Liver (tissue), 10 donors: ENCODE measurements at places on chromosomes 1 and 21. TPM values are rescaled to one million over a fixed set of nuclear protein-coding genes. Genes with fewer than 3 reads are reported as not detected.

The SLC1A7 gene
- total RNA-seq = 0.28 TPM

The AGMAT gene
- 33.3 TPM for total RNA-seq

The CTSK gene
- 2.2 TPM for total RNA-seq

The CELA2B gene
- not detected for total RNA-seq

GRCh38 chr21:17699524-17700189 lies 87.0 kb upstream of the BTG3 start:
- no peak for DNase-seq

DNA sequence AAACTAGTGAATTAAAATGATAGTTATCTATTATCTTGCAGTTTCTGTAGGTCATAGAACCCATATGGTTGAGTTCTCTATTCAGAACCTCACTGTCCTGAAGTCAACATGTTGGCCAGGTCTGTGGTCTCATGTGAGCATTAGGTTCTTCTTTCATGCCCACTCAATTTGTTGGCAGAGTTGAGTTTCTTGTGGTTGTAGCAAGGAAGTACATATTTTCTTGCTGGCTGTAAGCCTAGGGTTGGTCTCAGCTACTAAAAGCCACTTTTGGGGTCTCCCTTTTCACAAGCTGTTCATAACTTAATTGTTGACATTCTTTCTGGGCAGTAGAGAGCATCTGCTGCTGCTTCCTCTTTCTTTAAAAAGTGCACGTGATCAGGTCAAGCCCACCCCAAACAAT lies 1165.1 kb upstream of the NCAM2 start:
- no peak for DNase-seq

DNA sequence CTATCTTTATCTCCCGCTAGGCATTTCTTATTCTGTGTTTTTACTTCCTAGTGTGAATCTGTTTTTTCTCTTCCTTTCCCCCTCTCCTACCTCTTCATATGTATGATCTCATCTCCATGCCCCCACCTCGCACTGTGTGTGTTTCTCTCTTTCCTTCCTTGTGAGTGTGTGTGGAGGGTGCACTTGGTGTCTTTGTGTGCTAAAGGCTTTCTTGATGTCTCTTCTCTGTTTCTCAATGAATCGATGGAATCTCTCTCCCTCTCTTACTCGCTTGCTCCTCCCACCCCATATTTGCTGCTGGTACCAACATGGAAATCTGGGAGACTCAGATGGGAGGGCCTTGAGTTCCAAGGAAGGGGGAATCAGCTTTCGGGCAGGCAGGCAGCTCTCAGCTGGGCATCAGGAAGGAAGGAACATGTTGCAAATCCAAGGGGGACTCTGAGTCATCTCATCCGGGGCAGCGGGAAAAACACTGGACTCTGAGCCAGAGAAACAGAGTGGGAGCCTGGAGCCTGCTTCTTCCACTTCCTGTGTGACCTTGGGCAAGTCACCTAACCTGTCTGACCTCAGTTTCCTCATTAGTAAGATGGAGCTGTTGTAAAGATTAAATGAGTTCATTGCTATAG lies 147.5 kb downstream of the PTPRU start:
- DNase-seq = peak; percentile 16

DNA sequence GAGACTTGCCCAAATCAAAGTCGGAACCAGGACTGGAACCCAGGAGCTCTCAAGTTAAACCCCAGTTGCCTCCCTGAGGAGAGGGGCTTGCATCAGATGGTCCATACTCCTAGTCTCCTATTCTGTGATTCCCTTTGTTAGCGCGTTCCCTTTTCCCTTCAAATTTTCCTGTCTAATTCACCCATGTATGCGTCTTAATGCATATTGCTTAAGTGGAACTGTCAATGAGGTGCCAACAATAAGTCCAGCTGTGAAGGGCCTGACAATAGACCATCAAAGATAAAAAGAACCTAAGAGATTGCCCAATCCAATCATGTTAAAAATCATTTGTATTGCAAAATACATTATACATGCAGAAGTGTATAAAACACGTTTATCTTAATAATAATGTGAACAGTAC lies 634 bp upstream of the SPATA6 start:
- no peak for DNase-seq

- no peak for DNase-seq
These were observed 5.2 kb downstream of the SLAMF1 start for GRCh38 chr1:160641323-160642280.

DNA sequence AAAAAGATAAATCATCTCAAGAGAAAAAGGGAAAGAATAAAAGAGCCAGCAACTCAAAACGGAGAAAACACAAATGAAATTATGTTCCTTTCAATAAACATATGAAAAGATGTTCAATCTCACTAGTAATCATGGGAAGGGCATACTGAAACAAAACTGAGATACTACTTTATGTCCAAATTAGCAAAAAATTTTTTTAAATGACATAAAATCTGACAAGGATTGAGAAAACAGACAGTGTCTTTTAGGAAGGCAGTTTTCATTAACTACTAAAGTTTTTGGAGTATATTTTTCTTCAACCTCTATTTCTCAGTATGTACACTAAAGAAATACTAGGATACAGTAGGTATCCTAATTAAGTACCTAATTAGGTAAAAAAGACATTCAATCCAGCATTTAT lies 73.3 kb downstream of the ARID4B start:
- DNase-seq = no peak

DNA sequence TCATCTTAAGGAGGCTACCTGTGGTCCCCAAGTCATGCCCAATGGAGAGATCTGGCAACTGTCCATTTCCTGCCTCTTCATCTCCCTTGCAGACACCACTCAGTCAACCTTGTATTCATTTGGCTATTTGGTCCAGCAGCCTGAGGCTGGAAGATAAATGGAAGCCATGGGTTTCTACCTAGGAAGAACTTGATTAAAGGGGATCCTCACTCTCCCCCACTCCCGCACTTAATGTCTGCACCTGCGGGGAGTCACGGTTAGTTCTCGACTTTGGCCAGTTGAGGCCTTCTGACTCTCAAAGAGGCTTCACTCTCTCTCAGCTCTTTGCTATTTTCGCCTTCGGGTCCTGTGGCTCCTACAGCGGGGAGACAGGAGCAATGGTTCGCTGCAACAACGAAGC lies 8.4 kb upstream of the ATXN7L2 start:
- no peak for DNase-seq

DNA sequence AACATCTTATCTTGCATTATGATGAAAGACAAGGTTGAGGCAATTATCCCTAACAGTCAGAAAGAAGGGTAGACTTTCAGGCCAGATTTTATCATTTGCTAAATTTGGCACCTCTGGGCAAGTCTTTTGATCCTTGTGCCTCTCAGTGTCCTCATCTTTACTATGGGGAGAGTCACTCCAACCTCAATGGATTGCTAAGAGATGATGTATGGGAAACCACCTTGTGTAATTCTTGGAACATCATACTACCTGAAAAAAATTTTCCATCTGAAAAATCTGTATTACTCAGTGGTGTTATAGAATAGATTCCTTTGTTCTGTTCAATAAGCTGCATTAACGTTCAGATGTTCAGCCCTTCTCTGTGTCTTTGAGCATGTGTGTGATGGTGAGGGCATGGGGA lies 230.7 kb downstream of the TGFB2 start:
- DNase-seq = no peak
